ENCODE measurements at places on chromosomes 12 and 14.

GRCh38 chr12:66648033-66648735, 30.7 kb downstream of the GRIP1 start:
- no peak for DNase-seq

- DNase-seq, result no peak
These were observed 23.5 kb upstream of the NEDD1 start for GRCh38 chr12:96883571-96883970.

DNA sequence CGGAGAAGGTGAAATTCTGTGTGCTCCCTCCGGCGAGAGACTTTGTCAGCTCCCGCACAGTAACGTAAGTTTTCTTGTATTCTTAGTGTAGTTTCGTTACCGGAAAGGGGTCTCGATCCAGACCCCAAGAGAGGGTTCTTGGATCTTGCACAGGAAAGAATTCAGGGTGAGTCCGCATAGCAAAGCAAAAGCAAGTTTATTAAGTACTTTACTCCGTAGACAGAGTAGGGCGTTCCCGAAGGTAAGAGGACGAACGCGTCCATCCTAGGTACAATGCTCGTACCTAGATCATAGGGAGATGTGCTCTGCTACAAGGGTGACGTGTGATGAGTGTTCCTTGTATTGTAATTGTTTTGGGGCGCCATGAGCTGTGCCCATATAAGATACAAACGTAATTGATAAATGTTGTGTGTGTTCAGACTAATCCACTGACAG, 293 bp downstream of the IFI27L1 start:
- DNase-seq, result no peak

GRCh38 chr12:60266381-60266852, 670.6 kb downstream of the SLC16A7 start:
- no peak for DNase-seq

GRCh38 chr12:18837025-18837424, 99.1 kb downstream of the CAPZA3 start:
- no peak for DNase-seq

DNA sequence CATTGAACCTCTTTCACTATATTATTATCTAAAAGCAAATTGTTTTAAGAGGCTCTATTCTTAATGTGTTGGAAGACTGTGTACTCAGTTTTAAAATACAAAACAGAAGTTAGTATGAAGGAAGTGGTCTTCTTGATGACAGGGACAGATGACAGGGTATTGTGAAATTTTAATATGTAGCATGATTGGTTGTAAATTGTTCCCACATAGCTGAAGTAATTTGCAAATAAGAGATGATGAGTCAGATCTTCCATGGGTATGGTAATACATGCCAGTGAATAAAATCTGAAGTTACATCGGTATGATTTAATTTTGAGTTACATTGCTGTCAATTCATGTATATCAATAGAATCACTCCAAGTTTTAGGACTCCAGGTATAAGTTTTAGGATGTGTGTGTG, 454.8 kb downstream of the AEBP2 start:
- no peak for DNase-seq

DNA sequence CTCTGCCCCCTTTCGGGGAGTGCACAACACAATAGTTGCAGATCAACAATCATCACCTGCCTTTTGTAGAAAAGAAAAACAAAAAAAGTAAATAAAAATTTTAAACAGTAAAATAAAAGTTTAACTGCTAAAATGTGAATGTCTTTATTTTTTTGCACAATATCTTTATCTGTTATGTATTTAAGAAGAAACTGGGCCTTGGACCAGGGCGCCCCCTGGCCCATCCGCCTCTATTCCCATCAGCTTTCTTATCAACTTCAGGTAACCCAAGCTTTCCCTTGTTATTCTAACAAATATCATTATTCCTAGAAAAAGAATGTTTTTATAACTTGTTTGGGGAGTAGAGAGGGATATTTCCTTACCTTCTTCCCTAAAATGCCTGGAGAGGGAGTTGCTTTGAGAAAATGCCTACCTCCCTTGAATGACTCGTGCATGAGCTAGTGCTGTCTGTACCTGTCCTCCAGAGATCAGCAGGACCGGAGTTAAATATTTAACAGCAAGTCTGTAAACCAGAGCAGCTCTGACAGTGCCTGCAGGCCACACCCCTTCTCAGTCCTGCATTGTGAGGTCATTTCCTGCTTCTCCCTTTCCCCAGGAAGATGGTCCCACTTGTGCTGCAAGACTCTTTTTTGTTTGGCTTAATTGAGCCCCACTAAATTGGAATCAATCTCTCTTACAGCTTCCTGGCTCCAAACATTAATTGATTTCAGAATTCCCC, 192.8 kb upstream of the RGS6 start:
- no peak for DNase-seq

DNA sequence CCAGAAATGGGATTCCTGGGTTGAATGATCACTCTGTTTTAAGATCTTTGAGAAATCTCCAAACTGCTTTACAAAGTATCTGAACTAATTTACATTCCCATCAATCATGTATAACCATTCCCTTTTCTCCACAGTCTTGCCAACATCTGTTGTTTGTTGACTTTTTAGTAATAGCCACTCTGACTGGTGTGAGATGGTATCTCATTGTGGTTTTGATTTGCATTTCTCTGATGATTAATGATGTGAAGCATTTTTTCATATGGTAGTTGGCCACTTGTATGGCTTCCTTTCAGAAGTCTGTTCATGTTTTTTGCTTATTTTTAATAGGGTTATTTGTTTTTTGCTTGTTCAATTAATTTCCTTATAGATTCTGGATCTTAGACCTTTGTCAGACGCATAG, 211.8 kb upstream of the AVPR1A start:
- DNase-seq, result no peak

GRCh38 chr12:89783359-89784060, 74.9 kb upstream of the ATP2B1 start:
- no peak for DNase-seq

DNA sequence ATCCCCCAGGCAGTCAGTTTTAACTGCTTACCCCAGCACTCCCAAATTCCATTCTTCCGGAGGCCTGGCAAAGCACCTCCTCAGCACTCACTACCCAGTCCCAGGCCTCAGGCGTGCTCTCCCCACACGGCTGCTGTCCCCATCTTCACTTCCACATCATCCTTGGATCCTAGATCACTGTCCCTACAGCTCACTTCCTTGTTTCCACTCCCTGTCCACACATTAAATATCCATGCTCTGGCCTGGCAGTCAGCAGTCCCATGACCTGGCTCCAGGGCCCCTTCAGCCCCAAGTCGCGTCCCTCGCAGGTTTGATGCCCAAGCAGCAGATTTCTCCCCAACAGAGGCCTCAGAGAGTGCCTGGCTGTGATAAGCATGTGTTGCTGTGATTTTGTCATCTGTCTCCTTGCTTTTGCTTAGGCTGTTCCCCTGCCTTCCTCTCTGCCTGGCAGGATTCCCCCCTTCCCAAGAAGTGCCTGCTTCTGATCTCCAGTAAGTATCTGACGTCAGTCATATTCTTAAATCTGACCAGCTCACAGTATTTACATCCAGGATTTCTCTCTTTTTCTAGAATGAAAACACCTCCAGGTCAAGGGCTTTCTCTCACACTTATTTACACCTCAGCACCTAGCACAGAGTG, 241.7 kb downstream of the ZFP36L1 start:
- no peak for DNase-seq

DNA sequence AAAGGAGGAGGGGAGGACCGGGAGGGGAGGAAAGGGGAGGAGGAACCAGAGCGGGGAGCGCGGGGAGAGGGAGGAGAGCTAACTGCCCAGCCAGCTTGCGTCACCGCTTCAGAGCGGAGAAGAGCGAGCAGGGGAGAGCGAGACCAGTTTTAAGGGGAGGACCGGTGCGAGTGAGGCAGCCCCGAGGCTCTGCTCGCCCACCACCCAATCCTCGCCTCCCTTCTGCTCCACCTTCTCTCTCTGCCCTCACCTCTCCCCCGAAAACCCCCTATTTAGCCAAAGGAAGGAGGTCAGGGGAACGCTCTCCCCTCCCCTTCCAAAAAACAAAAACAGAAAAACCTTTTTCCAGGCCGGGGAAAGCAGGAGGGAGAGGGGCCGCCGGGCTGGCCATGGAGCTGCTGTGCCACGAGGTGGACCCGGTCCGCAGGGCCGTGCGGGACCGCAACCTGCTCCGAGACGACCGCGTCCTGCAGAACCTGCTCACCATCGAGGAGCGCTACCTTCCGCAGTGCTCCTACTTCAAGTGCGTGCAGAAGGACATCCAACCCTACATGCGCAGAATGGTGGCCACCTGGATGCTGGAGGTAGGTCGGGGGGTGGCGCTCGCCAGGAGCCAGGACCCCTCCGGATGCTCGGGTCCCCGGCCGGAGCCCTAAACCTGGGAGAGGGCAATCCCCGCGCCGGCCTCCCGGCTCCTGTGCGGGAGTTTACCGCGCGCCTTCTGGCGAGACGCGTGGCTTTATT, at the start of gene CCND2:
TSS of gene CCND2 (plus strand) at position 111 of the 744 bp plus-strand sequence. CDS start at position 390, 279 bp downstream.
- DNase-seq, result no peak

GRCh38 chr12:53623548-53624385, 2.4 kb downstream of the ATF7 start:
- DNase-seq, result no peak

DNA sequence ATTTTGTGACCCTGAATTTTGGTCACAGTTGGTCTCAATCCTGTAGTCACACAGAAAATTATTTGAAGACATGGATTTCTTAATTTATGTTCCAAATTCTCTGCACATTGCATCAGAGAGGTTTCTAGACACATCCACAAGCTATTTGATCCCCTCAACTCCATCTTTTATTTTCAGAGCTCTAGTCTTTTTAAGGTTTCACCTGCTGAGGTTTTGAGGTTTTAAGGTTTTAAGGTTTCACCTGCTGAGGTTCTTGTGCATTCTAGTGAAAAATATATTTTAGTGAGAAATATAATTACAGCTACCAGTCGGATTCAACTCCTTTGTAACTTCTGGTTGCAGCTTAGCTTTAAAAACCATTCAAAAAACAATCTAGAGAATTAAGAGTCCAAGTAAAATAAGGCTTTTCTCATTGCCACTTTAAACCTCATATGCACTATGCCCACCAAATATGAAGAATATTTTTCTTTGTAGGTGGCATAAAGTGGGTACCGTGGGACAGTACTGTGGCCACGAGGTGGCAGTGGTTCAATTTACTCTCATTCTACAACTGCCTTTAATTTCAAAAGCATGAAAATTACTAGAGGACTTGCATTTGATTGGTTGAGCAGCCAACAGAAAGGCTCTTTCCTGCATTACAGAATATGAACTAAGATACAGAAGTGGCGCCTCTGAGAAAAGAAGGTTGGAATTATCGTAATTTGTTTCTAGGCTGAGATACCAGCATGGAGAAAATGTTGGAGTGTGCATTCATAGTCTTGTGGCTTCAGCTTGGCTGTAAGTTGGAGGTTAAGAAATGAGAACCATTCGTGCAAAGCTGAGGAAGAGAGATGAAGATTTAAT, 366.5 kb upstream of the OR4E1 start:
- DNase-seq, result no peak

DNA sequence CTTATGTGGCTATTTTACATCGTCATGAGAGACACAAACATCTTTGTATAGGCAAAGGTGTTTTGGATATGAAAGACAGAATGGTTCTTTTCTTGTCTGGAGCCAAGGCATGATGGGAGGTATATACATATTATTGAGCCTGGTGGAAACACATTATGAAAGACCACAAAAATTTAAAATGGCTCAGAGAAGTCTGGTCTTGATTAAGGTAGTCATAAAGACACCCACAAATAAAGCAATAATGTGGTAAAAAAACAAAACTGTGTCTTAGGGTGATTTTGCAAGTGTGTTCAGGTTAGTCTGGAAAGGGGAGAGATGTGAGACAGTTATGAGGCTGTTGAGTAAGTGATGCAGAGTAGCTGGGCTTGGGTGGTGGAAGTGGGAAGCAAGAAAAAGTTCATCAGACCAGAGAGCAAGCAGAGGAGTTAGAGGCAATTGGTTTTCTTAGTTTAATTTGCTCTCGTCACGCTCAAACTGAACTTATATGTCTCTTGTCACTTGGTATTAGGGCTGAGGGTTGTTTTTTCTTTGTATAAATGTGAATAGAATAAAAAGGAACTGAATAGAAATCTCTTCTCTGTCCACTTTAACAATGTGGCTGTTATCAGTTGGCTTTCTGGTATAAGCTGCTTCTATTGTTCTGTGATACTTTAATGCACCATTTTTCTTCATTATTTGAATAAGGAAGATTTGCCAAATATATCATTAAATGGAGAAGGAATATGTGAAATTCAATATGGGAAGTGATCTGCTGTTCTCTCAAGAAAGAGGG, 115.0 kb downstream of the AKAP6 start:
- DNase-seq, result no peak

GRCh38 chr14:81450100-81450531, 50.0 kb upstream of the STON2 start:
- DNase-seq, result peak; percentile 54

DNA sequence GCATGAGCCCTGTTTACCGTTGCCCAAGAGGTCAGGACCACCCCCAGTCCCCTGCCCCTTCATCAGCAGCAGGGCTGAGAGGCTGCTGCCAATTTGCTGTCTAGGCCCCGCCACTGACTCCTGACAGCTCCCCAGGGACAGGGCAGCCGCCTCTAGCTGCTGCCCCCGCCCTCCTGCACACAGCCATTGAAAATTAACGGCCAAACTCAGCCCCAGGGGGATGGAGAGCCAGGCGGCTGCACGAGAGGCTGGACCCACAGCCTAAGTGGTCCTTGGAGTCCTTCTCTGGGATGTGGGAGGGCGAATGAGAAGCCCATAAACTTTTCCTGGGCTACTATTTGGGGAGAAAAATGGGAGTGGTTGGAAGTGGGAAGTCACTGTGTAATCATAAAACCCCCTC, 4.6 kb downstream of the FOXN4 start:
- peak; percentile 59 for DNase-seq

- DNase-seq, result no peak
These were observed 111.6 kb downstream of the BBS10 start for GRCh38 chr12:76236640-76237039.

GRCh38 chr12:131276501-131277185, 322.9 kb downstream of the ADGRD1 start:
- DNase-seq, result no peak

DNA sequence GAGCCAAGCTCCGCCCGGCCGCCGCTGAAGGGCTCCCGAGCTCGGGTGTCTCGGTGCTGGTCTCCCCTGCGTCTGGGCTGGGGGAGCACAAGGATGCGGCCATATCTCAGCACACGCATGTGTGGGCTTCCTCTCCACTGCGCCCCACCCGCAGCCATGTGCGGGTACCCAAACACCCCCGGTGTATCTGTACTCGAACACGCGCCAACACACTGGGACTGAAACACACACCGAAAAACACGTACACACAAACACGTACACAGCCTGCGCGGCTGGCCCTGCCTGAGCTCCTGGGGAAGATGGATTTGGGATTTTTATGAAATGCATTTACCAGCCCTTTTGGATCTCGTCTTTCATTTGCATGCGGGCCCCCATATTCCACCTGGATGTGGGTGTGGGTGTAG, 897 bp upstream of the TBX3 start:
- DNase-seq, result no peak

DNA sequence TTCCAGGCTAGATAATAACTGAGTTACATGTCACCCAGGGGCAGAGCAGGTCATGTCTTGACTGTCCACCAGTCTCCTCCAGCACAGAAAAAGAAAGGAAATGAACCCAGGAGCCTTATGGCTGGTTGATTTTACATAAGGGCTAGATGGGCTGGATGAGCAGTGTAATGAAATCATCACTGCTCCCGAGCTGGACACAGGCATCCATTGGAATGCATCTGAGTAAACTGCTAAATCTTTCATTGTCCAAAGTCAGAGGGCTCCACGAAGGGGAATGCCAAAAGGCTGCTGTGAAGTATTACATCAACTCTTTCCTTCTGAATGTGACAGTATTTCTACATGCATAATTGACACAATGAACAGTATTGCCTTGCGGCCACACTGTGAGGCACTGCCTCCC, 30.1 kb upstream of the TSPAN11 start:
- DNase-seq, result no peak

- DNase-seq, result no peak
These were observed 51.6 kb downstream of the RPS6KA5 start for GRCh38 chr14:91008759-91009409.

GRCh38 chr12:54734196-54734950, 86.2 kb upstream of the DCD start:
- DNase-seq, result no peak

Data from NCI-H1092 (cell line).